ENCODE measurements at places on chromosomes 3 and 15. TPM values are rescaled to one million over a fixed set of nuclear protein-coding genes. Genes with fewer than 3 reads are reported as not detected.

The ATP13A4 gene
- total RNA-seq: 17.2 TPM

The SRPRB gene
- total RNA-seq: 32.8 TPM

The PLA2G4B gene
- 2.5 TPM for total RNA-seq

The SOX2 gene
- total RNA-seq: 78.0 TPM

The DGKG gene
- 3.0 TPM for total RNA-seq

The CLN6 gene
- 7.6 TPM for total RNA-seq

The RPLP1 gene
- 40.1 TPM for total RNA-seq

The STRC gene
- total RNA-seq: 0.47 TPM

The KLHL6 gene
- 1.1 TPM for total RNA-seq

All from occipital lobe (tissue), 3 donors.